ENCODE measurements at places on chromosomes 16 and 17.

DNA sequence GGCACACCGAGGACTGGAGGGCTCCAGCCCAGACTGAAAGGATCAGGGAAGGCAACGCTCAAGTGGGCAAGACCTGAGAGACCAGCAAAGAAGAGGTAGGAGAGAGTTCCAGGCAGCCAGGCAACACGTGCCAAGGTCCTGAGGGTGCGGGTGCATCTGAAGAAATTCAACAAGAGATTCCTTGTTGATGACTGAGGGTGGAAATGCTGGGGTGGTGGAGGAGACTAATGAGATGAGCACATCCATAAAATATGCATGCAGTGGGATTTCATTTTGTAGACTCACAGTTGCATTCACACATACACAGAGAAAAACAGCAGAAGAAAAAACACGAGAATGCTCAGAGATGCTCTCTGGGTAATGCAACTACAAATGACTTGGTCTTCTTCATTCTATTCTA is 154.8 kb upstream of the FOXF1 start:
- no peak for DNase-seq

GRCh38 chr16:89079434-89079980 is 14.1 kb upstream of the ACSF3 start:
- no peak for DNase-seq

GRCh38 chr17:9790889-9791876 is at the start of gene DHRS7C:
TSS of gene DHRS7C (minus strand) at chr17:9791592. CDS start at chr17:9791284, 308 bp downstream.
- DNase-seq, result no peak

DNA sequence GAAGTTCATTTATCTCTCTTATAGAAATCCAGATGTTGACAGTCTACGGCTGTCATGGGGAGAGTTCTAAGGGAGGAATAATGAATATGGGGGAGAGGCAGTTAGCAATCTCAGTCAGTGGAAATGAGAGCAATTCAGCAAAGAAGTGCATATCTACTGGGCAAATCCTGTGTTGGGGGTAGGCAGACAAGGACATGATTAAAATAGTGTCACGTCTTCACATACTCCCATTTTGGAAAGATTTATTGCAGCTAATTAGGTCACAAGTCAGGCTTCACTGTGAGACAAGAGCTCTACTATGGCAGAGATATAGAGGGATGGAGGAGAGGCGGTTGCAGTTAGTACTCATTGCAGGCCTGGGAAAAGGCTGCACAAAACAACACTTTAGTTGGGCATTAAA is 29.8 kb downstream of the LRRC36 start:
- DNase-seq, result no peak

DNA sequence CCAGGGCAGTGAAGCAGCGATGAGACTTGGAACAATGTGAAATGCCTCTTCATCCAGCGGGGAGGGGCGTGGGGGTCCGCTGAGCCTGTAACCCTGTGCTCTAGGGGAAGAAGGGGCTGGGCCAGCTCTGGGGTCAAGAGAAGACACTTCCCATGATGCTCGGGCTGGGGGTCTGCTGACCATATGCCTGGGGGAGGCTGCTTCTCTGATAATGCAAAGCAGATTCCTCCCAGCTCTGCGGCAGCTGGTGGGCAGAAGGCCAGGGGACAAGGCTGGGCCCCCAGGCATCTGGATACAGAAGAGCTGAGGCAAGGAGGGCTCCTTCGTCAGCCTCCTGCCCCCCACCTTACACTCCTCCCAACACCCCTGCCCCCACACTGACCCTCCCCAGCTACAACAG is 24.7 kb downstream of the NGFR start:
- no peak for DNase-seq

DNA sequence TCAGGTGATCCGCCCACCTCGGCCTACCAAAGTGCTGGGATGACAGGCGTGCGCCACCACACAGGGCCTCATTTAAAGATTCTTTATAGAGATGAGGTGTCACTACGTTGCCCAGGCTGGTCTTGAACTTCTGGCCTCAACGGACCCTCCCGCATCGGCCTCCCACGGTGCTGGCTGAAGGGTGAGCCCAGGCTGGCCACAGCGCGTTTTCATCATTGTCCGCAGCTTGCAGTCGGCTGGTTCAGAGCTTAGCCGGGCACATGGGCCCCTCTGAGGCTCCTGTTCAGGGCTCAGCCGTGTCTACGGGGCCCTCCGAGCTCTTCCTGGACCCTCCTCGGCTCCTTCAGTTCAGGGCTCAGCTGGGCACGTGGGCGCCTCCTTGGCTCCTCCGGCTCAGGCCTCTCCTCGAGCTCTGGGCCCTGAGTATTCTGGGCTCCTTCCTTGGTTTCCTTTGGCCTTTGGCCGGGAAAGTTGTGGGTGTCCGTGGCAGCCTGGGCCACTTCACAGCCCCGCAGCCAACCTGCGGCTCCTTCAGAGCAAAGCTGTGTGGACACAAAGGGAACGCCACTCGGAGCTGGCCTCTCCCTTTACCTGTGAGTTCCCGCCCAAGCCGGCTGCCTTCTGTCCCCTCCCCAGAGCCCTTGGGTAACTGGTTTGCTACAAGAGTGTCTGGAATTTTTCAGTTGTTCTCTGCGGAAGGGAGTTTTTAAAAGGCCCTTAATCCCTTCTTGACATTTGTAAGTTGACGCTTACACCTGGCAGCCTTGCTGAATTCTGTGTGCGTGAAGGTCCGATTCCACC is 1.2 kb upstream of the MSLN start:
- DNase-seq, result peak; percentile 60

GRCh38 chr17:16255481-16255921 is 38.5 kb downstream of the PIGL start:
- no peak for DNase-seq

- no peak for DNase-seq
These were observed 2.4 kb downstream of the KCNJ12 start for GRCh38 chr17:21378553-21378952.

GRCh38 chr16:592518-593306 is 2.8 kb downstream of the RAB40C start:
- peak; percentile 99 for DNase-seq

- no peak for DNase-seq
These were observed 82.4 kb downstream of the KCNJ2 start for GRCh38 chr17:70251706-70252105.

GRCh38 chr16:49405123-49405522 is 31.5 kb downstream of the C16orf78 start:
- DNase-seq, result no peak

DNA sequence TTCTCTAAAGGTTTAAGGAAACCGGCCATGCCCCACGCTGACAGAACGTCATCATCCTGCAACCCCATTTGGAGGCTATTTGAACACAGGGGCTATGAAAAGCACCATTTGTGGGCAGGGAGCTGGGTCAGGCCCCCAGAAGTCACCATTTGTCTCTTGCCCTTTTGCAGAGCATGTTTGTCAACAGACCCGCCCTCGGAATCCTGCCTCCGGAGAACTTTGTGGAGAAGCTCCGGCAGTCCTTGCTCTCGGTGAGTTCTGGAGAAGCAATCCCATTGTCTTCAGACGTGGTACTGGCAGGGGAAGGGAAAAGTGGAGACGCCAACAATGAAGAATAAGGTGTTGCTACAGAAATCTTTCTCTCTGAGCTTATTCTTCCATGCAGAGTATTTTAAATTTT is 33.5 kb downstream of the TMEM186 start:
- no peak for DNase-seq

DNA sequence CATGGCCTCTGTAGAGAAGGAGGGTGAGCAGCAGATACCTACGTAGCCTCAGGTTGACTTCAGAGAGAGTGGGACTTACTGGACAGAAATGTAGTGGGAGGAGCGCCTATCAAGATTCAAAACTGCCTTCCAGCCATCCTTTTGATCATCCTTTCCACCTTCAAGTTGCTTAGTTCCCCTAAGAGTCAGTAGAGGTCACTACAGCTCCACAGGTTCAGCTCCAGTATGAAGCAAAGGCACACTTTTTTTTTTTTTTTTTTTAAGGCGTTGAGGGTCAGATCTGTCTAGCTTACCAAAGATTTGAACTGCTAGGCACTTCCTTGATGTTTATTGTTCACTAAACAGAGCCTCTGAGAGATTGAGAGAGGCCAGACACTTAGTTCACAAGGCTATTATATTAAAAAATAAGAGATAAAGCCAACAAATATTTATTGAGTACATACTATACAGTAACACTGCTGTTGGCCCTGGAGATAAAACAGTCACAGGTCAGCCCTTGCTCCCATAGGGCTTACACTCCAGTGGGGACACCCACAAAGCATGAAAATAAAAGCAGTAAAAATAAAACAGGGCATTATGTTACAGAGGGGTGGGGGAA is 3.1 kb downstream of the RNF227 start:
- peak; percentile 86 for DNase-seq

GRCh38 chr16:31695667-31696066 is 168.0 kb downstream of the AHSP start:
- DNase-seq, result no peak

DNA sequence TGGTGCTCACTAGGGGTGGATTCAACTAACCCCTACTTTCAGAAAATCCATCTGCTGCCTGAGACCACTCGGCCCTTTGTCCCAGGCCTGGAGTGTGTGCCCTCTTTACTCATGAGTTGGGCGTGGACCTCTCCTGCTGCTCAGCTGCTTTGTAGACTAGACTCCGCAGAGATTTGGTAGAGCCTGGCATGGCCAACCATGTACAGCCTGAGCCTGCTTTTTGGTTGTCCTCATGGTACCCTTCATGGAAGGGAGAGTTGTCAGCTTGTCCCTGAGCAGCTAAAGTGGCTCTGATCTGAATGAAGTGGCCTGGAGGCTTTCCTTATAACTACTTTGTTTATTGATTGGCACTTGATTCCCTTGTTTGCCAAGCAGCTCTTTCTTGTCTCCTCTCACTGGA is 1.5 kb downstream of the EDC4 start:
- DNase-seq, result no peak

DNA sequence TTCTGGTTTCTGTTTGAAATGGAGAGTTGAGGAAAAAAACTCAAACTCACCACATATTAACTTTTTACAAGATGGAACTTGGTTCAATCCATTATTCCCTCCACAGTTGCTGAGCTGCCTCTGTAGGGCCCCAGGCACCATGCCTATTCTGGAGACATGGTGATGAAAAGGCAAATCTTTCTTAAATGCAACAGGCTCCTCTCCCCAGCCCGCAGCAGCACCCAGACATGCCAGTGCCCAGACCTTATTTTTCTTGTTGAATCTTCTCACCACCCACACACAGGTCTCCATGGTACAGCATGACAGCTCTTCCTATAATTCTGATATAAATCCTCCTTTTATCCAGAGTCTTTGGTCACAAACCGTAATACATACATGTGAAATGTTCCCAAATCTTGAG is 7.6 kb downstream of the CYTH1 start:
- peak; percentile 39 for DNase-seq

- no peak for DNase-seq
These were observed 43.8 kb downstream of the ELAC2 start for GRCh38 chr17:12974005-12974531.

DNA sequence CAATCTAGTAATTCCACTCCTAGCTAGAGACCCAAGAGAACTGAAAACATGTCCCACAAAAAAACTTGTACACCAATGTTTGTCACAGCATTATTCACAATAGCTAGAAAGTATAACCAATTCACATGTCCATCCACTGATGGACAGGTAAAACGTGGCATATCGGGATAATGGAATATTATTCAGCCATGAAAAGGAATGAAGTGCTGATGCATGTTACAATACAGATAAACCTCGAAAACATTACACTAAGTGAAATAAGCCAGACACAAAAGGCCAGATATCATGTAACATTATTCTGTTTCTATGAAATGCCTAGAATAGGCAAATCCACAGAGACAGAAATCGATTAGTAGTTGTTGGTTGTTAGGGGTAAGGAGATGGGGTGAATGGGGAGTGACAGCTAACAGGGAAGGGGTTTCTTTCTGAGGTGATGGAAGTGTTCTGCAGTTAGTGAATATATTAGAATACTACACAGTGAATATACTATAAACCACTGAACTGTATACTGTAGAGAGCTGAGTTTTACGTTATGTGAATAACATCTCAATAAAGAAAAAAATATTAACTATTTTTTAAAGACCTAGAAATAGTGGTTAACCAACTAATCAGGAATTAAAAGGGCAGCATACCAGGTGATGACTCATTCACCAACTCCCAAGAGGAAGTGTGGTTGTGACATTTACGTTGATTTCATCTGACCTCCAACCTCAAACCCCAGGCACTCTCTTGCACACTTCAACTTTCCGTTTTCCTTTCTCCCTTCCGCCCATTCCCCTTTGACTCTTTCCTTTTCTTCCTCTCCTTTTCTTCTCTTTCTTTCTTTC is 48.6 kb downstream of the GAS7 start:
- DNase-seq, result peak; percentile 7

GRCh38 chr16:65497571-65497970 is 375.7 kb upstream of the CDH11 start:
- no peak for DNase-seq

- no peak for DNase-seq
These were observed 21.2 kb upstream of the TAOK1 start for GRCh38 chr17:29368926-29369325.

DNA sequence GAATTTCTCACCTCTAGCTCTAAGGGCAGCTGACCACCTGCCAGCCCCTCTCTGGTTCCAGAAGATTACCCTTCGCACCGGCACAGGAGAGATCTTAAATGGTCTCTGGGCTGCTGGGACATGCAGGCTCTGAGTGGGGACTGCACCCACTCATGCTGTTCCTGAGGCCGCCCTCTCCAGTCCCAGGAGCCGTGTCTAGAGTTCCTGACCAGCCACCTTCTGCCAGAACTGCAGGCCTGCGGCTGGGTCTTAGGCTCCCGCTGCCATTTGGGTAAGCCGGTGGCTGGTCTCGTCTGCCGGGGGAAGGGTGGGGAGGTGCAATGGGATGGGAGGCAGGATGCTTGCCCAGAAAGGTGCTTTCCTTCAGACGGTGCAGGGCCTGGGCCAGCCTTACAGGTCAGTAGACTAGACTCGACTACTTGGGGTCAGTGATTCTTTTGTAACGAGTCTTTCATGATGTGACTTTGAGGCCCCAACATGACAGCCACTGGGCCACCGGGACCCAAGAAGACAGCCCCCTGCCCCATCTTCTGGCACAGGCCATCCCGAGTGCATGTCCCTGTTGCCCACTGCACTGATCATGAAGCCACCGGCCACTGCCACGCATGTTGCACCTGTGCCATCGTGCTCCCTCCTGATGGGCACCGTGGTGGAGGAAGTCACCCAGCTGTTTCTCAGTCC is 26.4 kb downstream of the B9D1 start:
- no peak for DNase-seq
